ENCODE measurements at places on chromosomes 5 and 9. TPM values are rescaled to one million over a fixed set of nuclear protein-coding genes. Genes with fewer than 3 reads are reported as not detected.

Gene GHR
- 3.6 TPM for total RNA-seq

Gene C1QTNF3
- 7.6 TPM for total RNA-seq

Gene SV2C
- total RNA-seq: 0.21 TPM

- no peak for DNase-seq
Observed at GRCh38 chr9:134485653-134486052, 155.9 kb upstream of the COL5A1 start.

- DNase-seq: no peak
Observed at GRCh38 chr9:119137479-119137878, 231.8 kb downstream of the BRINP1 start.

DNA sequence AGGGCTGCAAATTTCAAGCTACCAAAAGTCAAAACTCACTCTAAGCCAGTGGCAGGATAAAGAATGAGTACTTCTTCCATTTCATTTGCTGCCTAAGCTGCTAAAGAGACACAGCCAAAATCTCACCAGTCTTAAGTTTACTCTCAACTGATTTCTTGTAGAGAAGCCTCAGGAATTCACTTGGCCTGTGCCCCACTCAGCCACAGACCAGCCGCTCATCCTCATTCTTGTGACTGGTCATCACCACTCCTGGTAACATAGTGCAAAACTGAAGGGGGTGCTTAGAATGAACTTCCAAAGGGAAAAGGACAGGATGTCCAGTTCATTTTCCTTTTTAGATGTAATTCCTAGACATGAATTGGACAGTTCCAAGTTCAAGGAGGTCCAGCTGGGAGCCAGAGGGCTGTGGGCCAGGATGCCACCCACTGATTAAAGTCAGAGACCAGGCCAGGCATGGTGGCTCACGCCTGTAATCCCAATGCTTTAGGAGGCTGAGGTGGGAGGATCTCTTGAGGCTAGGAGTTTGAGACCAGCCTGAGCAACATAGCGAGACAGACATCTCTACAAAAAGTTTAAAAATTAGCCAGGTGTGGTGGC is 72.7 kb upstream of the RANBP3L start:
- DNase-seq: no peak

GRCh38 chr9:76294301-76294700 is 99.9 kb downstream of the RFK start:
- DNase-seq: no peak
